ENCODE measurements at places on chromosomes 3 and 15.

DNA sequence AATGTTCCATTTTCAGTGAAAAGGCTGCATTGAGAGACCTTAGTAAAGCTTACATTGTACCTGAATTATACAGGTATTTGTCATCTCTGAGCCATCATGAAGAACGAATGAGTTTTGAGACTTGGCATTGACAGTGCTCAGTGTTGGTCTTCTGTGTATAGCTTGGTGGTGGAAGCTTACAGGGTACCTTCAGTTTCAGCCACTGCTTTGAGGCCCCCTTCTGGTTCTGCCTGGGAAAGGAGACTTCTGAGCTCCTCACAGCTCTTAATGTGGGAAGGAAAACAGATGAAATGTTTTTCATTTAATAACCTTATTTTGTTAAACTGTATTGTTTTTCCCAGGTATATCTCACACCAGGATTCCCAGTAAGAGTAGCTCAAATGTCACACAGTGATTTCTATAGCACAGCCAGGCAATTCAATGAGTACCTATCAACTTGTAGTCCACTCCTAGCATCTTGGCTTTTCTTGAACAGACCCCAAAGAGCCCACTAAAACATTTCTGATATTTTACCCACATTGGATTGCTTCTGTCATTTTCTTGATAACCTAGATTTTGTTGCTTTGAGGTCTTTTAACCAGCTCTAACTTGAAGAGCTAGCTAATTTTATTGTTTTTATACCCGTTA is 5.6 kb downstream of the SERPINI1 start:
- peak; percentile 24 for DNase-seq

- peak; percentile 86 for DNase-seq
Measured at GRCh38 chr3:51498876-51499738, 708 bp downstream of the DCAF1 start.

- no peak for DNase-seq
Measured at GRCh38 chr3:69563981-69564380, 175.3 kb upstream of the MITF start.

DNA sequence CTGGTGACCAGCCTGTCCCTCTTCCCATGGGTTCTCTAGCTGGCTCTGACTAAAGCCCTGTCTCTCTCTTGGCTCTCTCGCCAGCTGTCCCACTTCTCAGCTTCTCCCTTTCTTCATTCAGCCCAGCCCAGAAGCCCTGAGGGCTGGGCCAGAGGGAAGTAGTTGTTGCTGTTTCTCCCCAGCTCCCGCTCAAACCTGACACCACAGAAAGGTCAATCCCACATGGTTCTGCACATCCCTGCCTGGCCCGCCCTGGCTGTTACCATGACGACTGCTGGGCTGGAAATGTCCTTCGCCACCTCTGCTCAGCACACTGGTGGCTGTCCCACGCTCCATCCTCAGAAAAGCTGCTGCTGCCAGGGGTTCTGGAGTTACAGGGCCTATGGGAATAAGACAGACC is 25.9 kb downstream of the CCDC32 start:
- no peak for DNase-seq

DNA sequence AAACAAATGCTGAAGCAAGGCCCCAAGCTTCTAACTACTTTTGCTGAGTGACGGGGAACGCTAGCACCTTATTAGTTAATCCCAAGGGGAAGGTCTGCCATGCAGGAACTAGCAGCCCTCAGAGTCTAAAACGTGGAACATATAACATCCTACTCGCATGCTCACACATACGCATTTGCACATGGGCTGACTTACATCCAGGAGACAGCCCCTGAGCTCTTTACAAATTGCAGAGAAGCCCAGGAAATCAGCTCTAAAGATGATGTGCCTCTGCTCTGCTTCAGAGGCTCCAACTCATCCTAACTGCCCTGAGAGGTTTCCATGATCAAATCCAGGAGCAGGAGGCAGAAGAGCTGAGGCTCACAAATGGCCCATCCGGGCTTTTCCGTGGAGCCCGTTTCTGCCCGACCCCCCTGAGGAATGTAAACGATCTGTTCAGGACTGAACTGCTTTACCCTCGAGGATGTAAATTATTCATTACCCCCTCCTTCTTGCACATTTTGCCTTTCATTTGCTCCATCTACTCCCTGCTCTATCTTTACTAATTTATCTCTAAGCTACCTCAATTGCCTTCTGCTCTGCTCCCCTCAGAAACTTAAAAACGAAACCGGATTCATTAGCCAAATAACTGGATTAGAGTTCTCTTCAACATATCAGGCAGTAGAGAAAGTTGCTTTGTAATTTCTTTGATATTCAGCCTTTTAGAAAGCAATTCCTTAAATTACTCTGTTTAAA is 141.9 kb upstream of the CCDC54 start:
- no peak for DNase-seq

GRCh38 chr3:106034313-106034712 is 165.5 kb upstream of the CBLB start:
- no peak for DNase-seq

GRCh38 chr3:69292959-69293574 is 92.8 kb downstream of the FRMD4B start:
- DNase-seq: no peak

GRCh38 chr3:58620421-58620820 is 43.2 kb upstream of the FAM107A start:
- no peak for DNase-seq

DNA sequence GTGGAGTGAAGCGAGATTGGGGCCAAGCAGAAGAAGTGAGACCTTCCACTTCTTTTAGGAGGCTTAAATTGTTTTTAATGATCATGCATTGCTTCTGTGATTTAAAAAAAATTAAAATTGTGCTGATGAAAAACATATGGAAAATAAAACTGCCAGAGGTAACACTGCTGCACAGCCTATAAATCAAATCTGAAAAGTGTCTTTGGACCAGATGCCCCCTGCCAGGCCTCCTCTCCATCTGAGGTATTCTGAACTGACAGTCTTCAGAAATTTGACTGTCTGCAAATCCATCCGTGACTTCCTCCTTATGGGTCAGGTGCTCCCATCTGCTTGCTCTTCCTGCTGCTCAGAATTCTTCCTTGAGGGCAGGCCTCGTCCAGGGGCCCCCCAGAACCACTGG is 108.5 kb upstream of the NR2E3 start:
- no peak for DNase-seq

DNA sequence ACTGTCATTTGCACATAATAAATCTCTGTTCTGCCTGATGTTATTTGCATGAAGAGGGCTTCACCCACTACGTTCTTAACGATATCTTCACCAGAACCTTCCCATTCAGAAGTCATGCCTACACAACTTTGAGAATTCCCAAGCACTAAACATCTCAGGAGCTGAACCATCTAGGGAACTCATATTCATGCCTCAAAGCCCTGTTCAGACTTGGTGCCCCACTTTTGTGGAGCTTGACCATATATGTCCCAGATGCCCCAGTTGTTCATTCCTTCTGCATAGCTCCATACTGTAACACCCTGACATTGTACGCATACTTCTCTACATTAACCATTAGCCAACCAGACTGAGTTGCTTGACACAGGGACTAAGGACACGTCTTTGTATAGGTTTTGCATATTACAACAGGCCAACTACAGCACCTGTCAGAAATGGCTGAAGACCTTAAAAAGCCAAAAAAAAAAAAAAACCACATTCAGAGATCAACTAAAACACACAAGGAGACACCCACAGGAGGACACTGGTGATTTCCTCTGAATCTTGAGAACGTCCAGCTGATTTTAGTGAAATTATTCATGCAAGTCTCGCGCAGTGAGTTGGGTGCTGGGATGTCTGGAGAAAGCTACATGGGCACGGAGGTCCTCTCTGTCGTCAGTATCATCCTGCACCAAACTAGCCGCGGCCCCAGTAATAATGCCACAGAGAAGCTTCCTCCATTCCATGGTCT is 141.4 kb downstream of the FOXP1 start:
- DNase-seq: no peak

- no peak for DNase-seq
Measured at GRCh38 chr15:57015897-57016296, 97.5 kb downstream of the TCF12 start.

DNA sequence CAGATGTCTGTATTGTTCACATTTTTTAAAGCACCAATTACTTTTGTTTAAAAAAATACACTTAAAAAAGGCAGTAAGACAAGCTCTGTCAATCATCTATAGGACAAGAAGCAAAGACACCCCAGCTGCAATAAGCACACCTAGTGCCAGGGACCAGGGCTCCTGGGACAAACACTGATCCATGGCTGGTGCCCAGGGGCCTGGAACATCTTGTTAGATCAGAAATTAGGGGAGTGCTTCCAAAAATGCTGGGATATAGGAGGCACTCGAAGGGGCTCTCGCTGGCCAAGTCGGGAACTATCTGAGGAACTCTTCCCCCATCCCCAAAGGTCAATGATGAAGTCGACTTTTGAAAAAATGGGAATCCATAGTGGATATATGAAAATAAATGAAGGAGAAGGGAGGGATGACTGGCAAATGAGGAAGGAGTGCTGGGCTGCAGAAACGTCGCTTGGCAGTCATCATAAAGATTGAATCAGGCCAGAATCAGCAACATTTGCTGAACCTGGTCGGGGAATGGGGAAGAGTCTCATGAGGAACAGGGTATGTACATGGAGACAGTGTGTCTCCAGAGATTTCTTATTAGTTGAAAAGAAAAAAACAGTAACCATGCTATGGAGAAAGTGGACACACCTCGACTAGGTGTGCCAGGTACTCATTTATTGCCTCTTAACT is 28.5 kb downstream of the TSPAN3 start:
- DNase-seq: no peak

DNA sequence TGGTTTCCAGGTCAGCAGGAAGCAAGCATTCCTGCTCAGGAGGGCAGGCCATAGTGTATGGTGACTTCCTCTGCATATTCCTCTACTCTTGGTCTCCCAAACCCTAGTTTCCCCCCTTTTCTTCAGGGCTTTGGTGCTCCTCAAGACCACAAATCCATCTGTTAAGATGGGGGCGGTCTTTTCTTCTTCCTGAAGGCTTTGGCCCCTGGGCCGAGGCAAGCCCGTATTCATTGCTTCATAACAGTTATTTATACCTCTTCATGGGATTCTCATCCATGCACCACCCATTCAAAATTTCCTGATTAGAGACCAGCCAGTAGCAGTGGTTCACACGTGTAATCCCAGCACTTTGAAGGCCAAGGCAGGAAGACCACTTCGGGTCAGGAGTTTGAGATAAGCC is 62.1 kb upstream of the IL12A start:
- no peak for DNase-seq

DNA sequence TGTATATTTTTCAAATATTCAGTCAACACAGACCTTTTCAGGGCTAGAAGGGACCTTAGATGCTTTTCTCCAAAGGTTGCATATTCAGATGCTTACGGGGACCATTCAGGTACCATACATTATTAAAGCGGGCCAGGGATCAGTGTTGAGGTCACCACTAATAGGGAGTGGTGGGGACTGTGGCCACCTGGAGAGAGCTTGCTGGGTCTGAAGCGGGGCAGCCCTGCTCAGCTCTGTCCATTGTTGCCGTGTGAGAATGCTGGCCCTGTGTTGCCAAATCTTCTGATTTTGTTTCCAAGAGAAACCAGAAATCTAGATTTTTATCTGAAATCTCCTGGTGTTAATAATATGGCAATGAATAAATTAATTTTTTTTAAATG is 23.7 kb downstream of the ABHD2 start:
- no peak for DNase-seq

DNA sequence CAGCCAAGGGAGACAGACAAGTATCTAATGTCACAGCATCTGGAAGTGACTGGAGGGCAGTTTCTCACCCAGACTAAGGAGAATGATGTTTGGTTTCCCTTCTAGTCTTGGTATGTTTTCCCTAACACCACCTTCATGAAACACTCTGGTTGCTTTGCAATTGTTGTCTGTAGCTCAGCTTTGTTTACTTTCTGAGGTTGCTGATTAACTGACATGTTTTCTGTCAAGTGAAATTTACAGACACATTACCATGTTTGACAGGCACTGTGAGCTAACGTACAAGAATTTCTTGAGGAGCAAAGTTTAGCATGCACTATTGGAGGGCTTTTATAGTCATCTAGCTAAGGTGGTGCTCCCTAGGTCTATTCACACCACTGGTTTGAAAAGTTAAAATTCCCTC is 131.6 kb upstream of the NECTIN3 start:
- no peak for DNase-seq

DNA sequence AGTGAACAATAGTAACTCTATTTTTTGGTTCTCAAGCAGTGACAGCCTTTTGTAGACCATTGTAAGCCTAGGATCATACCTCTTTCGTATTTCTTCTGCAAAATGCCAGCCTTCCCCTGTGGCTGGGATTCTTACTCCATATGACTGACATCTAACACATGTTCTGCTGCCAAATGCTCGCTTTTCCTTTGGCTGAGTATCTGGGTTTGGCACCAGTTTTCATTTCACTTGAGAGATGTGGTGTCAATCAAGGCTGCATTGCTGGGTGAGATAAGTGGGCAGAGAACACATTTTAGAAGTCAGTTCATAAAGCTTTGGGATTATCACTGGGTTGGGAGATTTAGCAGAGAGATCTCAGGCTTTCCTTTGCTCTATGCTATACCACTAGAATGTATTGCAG is 514.7 kb upstream of the SGO1 start:
- DNase-seq: no peak

DNA sequence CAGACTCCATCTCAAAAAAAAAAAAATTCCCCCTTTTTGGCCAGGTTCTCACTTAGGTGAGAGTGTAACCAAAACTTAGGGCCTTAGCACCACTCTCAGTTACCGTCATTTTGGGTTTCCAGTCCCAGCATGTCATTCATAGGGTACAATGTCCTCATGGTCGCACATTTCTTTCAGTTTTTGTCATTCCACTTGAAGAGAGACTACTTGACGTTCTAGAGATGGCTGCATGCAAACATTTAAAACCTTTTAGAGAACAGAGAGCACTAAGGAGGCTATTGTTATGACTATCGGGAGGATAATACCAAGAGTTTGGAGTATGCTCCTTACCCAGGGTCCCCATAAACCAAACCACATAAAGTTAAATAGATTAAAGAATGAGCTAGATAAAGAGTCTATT is 37.9 kb upstream of the THUMPD3 start:
- DNase-seq: no peak

GRCh38 chr15:40081691-40082194 is 26.9 kb downstream of the BMF start:
- no peak for DNase-seq

GRCh38 chr3:143068059-143068458 is 51.5 kb upstream of the CHST2 start:
- no peak for DNase-seq

- no peak for DNase-seq
Measured at GRCh38 chr3:14517601-14518431, 22.3 kb downstream of the GRIP2 start.

Measured in GM13977 (cell line).